ENCODE measurements at places on chromosomes 5 and 9.

DNA sequence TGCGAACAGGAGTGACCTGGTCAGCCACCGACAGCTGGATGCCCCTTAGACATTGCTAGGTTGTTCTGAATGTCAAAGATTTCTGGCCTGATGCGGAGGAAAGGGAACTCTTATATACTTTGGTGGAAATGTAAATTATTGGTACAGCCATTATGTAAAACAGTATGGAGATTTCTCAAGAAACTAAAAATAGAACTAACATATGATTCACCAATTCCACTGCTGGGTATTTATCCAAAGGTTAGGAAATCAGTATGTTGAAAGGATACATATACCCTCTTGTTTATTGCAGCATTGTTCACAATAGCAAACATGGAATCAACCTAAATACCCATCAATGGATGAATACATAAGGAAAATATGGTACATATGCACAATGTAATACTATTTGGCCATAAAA lies 31.8 kb downstream of the DMRT3 start:
- H3K27ac ChIP-seq = no peak overlapping the region
- no peak for DNase-seq
- peaks cover 4% of the 10 kb centered on the region for H3K27me3 ChIP-seq
- no peaks in the 10 kb centered on the region for H3K4me1 ChIP-seq

DNA sequence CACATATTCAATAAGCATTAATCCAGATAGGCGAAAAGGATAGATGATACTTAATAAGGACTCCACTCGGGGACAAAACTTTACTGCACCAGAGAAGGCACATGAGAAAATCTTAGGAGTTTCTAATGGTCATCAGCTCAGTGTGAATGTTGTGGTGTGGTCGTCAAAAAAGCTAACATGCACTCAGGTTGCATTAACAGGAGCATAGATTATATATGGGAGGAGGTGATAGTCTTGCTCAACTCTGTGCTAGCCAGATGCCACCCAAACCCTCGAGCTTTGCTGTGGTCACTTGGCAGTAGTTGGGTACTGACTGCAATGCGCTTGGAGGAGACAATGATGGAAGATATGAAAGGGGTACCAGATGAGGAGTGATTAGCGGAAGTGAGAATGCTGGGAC lies 8.6 kb upstream of the COL27A1 start:
- no peak overlapping the region for H3K27ac ChIP-seq
- no peaks in the 10 kb centered on the region for H3K4me1 ChIP-seq
- H3K4me3 ChIP-seq = no peak overlapping the region

- peaks cover 7% of the 10 kb centered on the region for H3K27me3 ChIP-seq
- no peak overlapping the region for H3K4me3 ChIP-seq
- no peaks in the 10 kb centered on the region for H3K36me3 ChIP-seq
- no peak overlapping the region for H3K27ac ChIP-seq
- peaks cover 8% of the 10 kb centered on the region for H3K4me1 ChIP-seq
Measured at GRCh38 chr9:126606483-126606870, 7.3 kb upstream of the LMX1B start.

GRCh38 chr5:120072068-120072761 lies 391.9 kb upstream of the PRR16 start:
- H3K27ac ChIP-seq = no peak overlapping the region
- no peak for DNase-seq
- no peaks in the 10 kb centered on the region for H3K4me1 ChIP-seq
- no peaks in the 10 kb centered on the region for H3K27me3 ChIP-seq

DNA sequence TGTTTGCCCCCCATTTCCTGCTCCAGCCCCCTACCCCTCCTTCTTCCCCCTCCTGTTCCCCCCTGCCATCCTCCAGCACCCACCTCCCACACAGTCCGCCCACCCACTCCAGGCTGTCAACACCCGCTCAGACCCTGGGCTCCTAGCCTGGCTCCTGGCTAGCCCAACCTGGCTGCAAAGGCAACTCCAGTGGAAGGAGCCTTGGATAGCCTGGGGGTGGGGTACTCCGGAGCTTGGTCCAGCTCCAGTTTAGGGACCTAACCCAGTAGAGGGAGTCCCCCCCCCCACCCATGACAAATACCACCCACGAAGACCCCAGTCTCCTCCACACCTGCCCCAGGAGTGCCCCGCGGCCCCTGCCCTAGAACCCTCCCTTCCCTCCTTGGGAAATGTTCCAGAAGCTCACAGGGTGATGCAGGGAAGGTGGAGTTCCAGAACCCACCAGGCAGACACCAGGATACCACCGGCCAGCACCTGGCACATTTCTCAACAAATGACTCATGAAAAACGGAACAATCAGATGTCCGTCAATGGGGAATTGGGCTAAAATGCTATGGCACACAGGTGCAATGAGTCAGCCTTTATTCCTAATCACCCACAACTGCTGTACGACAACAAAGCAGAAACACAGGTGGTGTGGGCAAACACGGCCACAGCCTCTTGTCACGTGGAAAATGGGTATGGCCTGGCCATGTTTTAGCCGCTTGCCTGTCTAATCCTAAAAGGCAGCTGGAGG lies 901 bp upstream of the SLC12A7 start:
- H3K4me3 ChIP-seq = no peak overlapping the region
- DNase-seq = no peak
- no peaks in the 10 kb centered on the region for H3K27me3 ChIP-seq
- H3K36me3 ChIP-seq = no peaks in the 10 kb centered on the region

- H3K27me3 ChIP-seq = no peaks in the 10 kb centered on the region
- no peaks in the 10 kb centered on the region for H3K4me1 ChIP-seq
- DNase-seq = no peak
- no peaks in the 10 kb centered on the region for H3K36me3 ChIP-seq
- no peak overlapping the region for H3K4me3 ChIP-seq
Measured at GRCh38 chr5:158382473-158382872, 523.5 kb upstream of the CLINT1 start.

DNA sequence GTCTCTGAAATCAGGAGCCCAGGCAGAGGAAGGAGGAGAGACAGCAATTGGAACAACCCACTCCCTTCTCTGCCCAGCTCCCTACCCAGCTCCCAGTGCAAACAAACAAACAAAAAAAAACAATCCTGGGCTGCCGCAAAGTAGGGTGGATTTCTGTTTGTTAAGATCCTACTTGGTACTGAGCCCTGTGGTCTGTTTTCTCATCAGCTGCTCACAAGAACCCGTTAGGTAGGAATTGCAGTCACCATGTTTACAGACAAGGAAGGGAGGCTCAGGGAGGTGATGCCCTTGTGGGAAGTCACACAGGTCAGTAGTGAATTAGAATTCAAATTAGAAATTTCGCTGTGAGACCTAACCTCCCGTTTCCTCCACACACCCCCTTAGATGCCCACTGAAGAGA lies 128.8 kb upstream of the RAD23B start:
- DNase-seq = no peak
- no peaks in the 10 kb centered on the region for H3K27me3 ChIP-seq
- no peaks in the 10 kb centered on the region for H3K4me1 ChIP-seq
- H3K27ac ChIP-seq = no peak overlapping the region

GRCh38 chr5:160183075-160183474 lies 46.2 kb upstream of the FABP6 start:
- H3K27me3 ChIP-seq = no peaks in the 10 kb centered on the region

- no peaks in the 10 kb centered on the region for H3K4me1 ChIP-seq
- DNase-seq = no peak
- no peaks in the 10 kb centered on the region for H3K27me3 ChIP-seq
- H3K27ac ChIP-seq = no peak overlapping the region
Measured at GRCh38 chr5:39599721-39600431, 175.1 kb upstream of the DAB2 start.

DNA sequence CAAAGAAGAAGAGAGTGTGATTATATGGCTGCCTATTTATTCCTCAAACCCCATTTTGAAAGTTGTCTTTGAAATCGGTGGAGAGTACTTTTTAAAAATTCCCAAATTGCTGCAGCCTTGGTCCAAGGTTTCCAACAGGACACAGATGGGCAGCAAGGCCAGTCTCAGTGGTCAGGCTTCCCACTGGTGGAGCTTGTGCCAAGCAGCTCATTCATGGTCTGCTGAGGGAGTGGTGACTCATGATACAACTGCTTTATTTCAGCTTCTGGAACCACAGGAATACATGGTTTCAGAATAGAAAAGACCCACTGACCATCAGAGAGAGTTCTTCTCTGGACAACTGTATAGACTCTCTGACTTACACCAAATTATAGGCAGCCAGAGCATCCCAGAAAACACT lies 673.1 kb upstream of the KLF4 start:
- no peaks in the 10 kb centered on the region for H3K4me1 ChIP-seq
- no peak overlapping the region for H3K27ac ChIP-seq
- no peaks in the 10 kb centered on the region for H3K36me3 ChIP-seq
- no peaks in the 10 kb centered on the region for H3K27me3 ChIP-seq
- no peak for DNase-seq
- H3K4me3 ChIP-seq = no peak overlapping the region

- no peaks in the 10 kb centered on the region for H3K4me1 ChIP-seq
- no peaks in the 10 kb centered on the region for H3K36me3 ChIP-seq
- H3K27ac ChIP-seq = no peak overlapping the region
- H3K4me3 ChIP-seq = no peak overlapping the region
- no peaks in the 10 kb centered on the region for H3K27me3 ChIP-seq
- no peak for DNase-seq
Measured at GRCh38 chr5:167348251-167348926, 943.1 kb upstream of the WWC1 start.

DNA sequence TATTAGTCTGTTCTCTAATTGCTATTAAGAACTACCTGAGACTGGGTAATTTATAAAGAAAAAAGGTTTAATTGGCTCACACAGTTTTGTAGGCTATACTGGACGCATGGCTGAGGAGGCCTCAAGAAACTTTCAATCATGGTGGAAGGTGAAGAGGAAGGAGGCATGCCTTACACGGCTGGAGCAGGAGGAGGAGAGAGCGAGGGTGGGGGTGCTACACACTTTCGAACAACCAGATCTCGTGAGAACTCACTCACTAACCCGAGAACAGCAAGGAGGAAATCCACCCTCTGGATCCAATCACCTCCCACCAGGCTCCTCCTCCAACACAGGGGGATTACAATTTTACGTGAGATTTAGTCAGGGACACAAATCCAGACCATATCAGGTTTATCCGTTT lies 90.0 kb downstream of the RMI1 start:
- DNase-seq = no peak
- H3K27me3 ChIP-seq = no peaks in the 10 kb centered on the region

GRCh38 chr5:3225201-3225960 lies 370.3 kb upstream of the IRX1 start:
- no peak overlapping the region for H3K27ac ChIP-seq
- no peak overlapping the region for H3K4me3 ChIP-seq
- DNase-seq = no peak
- no peaks in the 10 kb centered on the region for H3K36me3 ChIP-seq

DNA sequence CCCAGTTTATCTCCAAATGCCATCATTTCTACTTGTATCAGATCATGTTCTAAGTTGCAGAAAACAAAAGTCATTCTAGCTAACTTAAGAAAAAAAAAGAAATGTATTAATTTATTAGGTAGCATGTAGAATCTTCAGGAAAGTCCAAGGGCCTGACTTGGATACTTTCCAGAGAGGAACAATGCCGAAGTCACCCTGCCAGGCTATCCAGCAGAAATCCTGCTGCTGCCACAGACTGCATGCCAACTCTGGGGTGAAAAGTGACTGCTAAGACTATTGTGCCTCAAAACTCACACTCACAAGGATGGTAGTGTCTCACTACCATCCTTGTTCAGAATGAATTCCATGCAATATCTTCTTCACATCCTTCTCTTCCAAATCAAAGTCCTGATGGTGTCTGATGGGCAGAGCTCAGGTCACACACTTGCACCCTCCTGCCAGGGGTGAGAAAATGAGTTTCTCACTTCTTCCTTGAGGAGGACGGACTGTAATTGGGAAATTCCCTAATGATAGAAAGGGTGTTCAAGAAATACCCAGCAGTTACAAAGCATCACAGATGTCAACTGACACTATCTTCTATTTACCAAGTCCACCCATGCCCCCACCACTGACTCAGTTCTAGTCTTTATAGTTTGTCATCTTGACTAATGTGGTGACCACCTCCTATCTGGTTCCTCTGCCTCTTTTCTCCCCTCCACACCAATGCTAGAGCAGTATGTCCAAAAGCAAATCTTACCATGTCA lies 279.4 kb downstream of the CWC27 start:
- no peaks in the 10 kb centered on the region for H3K4me1 ChIP-seq
- H3K27me3 ChIP-seq = no peaks in the 10 kb centered on the region
- H3K4me3 ChIP-seq = no peak overlapping the region
- H3K36me3 ChIP-seq = no peaks in the 10 kb centered on the region
- H3K27ac ChIP-seq = no peak overlapping the region
- no peak for DNase-seq

DNA sequence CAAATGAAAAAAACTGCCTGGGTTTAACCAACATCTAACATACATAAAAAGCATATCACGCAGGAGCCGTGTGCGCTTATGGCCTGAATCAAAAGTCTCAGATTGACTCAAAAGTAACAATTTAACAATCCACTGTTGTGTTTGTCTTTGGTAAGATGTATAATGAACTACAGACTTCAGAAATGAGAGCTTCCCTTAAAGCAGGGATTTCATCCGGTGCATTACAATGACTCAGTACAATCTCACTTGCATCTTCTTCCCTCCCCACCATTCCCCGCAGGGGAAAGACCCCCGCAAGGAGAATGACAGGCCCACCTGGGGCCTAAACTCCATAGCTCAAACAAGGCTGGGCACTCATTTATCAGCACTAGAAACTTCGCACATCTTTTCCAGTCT lies 1.4 kb downstream of the ZFR start:
- H3K27me3 ChIP-seq = no peaks in the 10 kb centered on the region
- peaks cover 55% of the 10 kb centered on the region for H3K4me1 ChIP-seq
- peak; percentile 0 for DNase-seq
- H3K36me3 ChIP-seq = no peaks in the 10 kb centered on the region

- DNase-seq = no peak
- H3K27ac ChIP-seq = no peak overlapping the region
- no peaks in the 10 kb centered on the region for H3K36me3 ChIP-seq
- no peak overlapping the region for H3K4me3 ChIP-seq
Measured at GRCh38 chr9:90504486-90504885, 138.1 kb downstream of the DIRAS2 start.

GRCh38 chr5:131617140-131617822 lies 17.7 kb downstream of the RAPGEF6 start:
- H3K36me3 ChIP-seq = no peaks in the 10 kb centered on the region
- DNase-seq = no peak
- no peak overlapping the region for H3K4me3 ChIP-seq
- no peak overlapping the region for H3K27ac ChIP-seq
- no peaks in the 10 kb centered on the region for H3K27me3 ChIP-seq
- H3K4me1 ChIP-seq = peaks cover 53% of the 10 kb centered on the region

DNA sequence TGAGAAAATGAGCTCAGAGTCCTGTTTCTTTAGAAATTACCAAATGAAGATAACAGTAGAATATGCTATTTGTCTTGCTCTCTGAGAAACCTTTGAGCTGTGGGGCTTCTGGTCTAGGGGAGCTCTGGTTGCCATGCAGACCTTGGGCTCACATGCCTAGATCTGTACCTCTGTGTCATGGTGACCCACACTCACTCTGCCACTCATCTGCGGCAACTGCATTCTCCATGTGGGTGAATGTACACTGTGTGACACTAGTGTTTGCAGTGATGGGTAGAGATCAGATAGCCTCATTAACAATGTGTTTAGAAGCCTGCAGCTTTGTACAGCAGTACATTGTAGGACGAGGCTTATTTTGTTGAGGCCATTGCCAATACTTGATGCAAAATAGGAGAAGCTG lies 521.2 kb downstream of the CHSY3 start:
- H3K27me3 ChIP-seq = no peaks in the 10 kb centered on the region
- H3K4me1 ChIP-seq = no peaks in the 10 kb centered on the region
- H3K27ac ChIP-seq = no peak overlapping the region
- no peak for DNase-seq

GRCh38 chr5:149596712-149597111 lies 15.4 kb downstream of the ARHGEF37 start:
- H3K4me3 ChIP-seq = no peak overlapping the region
- H3K27me3 ChIP-seq = peaks cover 5% of the 10 kb centered on the region
- no peaks in the 10 kb centered on the region for H3K4me1 ChIP-seq
- H3K36me3 ChIP-seq = no peaks in the 10 kb centered on the region
- no peak overlapping the region for H3K27ac ChIP-seq
- no peak for DNase-seq
